ENCODE measurements at places on chromosomes 3 and 15. TPM values are rescaled to one million over a fixed set of nuclear protein-coding genes. Genes with fewer than 3 reads are reported as not detected.

DNA sequence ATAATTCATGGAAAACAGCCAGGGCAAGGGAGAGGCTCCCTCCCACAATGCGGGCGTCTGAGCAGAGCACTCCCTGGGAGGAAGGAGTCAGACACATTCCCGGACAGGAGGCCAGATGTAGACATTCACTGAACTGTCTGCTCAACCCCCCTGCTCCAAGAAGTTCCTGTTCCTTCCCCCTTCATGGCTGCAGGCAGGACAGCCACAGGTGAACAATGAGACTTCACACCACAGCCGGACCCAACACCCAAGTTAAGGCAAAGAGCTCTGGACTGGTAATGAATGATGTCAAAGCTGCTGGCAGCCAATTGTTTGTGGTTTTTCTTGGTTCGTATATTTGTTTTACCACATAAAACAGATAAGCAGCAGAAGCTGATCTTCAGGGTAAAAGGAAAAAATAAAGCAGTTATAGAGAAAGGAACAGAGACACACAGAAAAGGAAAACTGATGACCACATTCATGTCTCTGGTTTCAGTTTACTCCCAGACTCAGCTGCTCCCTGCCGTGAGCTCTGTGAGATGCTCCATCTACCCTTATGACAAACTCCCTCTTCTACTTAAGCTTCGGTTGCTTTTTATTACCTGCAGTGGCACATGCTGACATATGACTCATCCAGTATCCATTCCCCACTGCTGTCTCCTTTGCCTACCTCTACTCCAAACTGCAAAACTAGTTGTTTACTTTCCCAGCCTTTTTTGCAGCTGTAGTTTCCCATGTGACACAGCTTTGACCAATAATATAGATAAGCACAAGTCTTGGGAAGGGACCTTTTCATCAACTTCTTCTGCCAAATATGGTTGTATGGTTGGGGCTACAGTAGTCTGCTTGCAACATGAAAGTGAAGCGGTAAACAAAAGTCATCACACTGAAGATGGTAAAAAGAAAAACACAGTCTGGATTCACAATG lies 33.1 kb downstream of the DZIP1L start:
- H3K36me3 ChIP-seq: no peaks in the 10 kb centered on the region
- no peak overlapping the region for H3K4me3 ChIP-seq
- H3K27me3 ChIP-seq: no peaks in the 10 kb centered on the region

DNA sequence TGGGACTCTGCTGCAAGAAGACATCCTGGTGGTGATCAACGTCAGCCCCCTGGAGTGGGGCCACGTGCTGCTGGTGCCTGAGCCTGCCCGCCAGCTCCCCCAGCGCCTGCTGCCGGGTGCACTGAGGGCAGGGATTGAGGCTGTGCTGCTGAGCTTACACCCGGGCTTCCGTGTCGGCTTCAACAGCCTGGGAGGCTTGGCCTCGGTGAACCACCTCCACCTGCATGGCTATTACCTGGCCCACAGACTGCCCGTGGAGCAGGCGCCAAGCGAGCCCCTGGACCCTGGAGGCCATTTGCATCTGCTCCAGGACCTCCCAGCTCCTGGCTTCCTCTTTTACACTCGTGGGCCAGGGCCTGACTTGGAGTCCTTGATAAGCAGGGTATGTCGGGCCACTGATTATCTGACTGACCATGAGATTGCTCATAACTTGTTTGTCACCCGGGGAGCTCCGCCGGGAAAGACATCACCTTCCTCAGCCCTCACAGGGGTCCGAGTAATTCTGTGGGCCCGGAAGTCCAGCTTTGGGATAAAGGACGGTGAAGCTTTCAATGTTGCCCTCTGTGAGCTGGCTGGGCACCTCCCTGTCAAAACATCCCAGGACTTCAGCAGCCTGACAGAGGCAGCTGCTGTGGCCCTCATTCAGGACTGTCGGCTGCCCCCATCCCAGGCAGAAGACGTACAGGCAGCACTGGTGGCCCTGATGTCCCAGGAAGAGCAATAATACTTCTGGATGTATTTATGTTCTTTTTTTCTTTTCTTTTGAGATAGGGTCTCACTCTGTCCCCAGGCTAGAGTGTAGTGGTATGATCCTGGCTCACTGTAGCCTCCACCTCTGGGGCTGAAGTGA lies 7.6 kb downstream of the GDPGP1 start:
- no peak for DNase-seq
- no peaks in the 10 kb centered on the region for H3K4me1 ChIP-seq
- no peak overlapping the region for H3K4me3 ChIP-seq
- H3K27ac ChIP-seq: no peak overlapping the region
- no peaks in the 10 kb centered on the region for H3K27me3 ChIP-seq

Gene A4GNT
- not detected for total RNA-seq

Gene CCR9
- not detected for total RNA-seq

Gene MCF2L2
- total RNA-seq: 0.22 TPM

Gene SERINC4
- 0.33 TPM for total RNA-seq

Gene CP
- 111 TPM for total RNA-seq
